Right renal pelvis (tissue), 4 donors: ENCODE measurements at places on chromosomes 5 and 9.

DNA sequence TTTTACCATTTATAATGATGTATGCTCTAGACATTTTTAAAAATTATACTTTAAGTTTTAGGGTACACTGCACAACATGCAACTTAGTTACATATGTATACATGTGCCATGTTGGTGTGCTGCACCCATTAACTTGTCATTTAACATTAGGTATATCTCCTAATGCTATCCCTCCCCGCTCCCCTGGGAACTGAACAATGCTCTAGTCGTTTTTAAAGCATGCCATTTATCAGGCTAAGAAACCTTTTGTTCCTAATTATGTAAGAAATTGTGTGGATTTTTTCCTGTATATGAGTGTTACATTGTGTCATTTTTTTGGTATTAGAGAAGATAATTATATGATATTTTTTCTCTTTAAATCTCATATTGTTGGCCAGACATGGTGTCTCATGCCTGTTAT lies 72.8 kb upstream of the SGCD start:
- no peak for DNase-seq

DNA sequence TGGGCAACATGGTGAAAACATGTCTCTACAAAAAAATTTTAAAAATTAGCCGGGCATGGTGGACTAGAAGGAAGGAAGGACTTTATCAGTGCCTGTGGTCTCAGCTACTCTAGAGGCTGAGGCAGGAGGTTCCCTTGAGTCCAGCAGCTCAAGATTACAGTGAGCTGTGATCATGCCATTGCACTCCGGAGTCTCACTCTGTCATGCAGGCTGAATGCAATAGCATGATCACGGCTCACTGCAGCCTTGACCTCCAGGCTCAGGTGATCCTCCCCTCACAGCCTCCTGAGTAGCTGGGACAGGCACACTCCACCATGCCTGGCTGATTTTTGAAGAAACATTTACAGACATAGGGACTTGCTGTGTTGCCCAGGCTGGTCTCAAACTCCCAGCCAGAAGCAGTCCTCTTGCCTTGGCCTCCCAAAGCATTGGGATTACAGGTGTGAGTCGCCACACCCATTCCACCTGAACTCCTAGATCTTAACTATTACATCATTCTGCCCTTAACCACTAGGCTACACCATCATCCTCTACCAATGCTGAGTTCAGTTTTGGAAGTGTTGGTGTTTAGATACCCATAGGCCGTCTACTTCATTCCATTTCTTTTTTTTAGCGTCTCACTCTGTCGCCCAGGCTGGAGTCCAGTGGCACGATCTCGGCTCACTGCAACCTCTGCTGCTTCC lies 2.0 kb upstream of the URM1 start:
- no peak for DNase-seq

- DNase-seq: no peak
Measured at GRCh38 chr9:82764061-82764668, 298.8 kb downstream of the RASEF start.

DNA sequence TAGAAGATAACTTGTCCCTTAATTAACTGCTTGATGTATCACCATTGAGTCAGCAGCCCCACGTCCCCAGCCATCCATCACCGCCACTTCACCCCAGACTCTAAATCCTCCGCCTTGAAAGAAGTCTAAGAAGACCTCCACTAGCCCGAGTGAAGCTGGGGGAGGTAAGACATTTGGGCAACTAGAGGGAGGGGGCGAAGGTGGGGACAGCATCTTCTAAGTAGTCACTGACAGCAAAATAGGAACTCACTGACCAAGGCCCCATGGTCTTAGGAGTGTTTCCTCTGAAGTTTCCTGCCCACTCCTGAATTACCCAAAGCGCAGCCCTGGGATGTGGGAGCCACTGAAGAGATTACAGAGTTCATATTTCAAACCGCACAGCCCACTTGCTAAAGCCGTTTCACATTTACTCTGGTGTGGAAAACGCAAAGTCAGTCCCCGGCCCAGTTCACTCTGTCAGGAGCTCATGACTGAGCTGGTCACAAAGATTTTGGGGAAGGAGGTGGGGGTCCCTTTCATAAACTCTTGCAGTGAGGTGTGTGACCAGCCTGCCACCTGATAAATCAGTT lies 107.4 kb downstream of the LHFPL2 start:
- DNase-seq: no peak

DNA sequence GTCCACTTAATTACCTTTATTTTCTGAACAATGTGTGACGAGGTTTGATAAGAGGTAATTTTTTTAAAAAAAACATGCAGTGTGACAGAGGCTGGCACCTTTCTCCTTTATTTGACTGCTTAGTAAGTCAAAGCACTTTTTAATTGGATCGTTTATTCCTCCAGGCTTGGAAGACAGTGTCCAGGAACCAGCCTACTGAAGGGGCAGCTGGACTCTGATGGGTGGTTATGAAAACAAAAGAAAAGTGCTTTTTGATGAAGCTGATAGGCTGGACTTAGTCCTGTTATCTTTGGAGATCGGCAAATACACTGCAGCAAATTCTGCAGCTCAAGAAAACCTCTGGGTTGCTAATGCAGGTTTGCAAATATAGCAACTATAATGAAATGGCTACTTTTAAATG lies 141.7 kb downstream of the DCP2 start:
- no peak for DNase-seq

DNA sequence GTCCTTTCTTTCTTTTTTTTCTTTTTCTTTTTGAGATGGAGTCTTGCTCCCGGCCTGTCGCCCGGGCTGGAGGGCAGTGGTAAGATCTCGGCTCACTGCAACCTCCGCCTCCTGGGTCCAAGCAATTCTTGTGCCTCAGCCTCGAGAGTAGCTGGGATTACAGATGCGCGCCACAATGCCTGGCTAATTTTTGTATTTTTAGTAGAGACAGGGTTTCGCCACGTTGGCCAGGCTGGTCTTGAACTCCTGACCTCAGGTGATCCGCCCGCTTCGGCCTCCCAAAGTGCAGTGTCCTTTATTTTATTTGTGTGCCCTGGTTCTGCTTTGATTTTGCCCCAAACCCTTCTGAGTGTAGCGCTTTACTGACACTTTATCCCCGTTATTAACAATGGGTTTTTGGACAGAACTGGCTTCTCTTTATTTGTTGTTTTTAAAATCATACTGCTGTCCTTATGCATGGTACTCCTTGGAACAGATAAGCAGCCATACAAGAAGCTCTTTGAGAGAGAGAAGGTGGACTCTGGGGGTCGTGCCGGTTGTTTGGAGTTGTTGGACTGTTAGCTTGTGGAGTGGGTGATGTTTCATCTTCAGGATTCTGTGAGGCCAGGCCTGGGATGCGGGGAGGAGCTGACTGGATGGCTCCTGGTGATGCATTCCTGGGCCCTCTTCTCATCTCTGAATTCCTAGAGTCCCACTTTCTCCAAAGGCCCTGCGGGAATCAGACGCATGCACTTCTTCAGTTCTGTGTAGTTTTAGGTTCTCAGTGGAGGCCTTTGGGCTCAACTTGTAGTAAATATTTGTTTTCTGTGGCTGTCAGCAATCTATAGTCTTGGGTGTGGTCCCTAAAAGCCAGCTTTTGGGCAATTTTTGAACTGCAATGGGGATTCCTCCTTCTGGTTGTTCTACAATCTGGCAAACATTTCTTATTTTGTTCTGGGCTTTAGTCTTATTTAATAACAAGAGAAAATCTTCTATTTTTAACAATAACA lies 47.8 kb downstream of the PTTG1 start:
- no peak for DNase-seq

DNA sequence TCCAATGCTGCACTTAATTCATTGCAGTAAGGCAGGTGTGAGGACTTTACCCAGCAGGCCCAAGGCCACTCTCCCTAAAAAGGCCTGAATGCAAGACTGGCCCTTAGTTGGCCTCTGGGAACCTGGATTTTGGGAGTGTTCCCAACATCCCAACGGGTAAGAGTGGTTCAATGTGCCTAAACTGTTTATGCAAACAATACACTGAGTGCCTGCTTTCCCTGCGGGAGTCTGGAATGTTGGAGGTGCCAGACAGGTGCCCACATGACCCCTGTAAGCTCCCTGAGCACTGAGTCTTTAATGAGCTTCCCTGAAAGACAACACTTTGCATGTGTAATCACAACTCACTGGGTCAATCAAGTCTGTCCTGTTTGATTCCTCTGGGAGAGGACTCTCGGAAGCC lies 37.4 kb downstream of the NSUN2 start:
- no peak for DNase-seq

GRCh38 chr5:107563959-107564544 lies 106.7 kb downstream of the EFNA5 start:
- no peak for DNase-seq

DNA sequence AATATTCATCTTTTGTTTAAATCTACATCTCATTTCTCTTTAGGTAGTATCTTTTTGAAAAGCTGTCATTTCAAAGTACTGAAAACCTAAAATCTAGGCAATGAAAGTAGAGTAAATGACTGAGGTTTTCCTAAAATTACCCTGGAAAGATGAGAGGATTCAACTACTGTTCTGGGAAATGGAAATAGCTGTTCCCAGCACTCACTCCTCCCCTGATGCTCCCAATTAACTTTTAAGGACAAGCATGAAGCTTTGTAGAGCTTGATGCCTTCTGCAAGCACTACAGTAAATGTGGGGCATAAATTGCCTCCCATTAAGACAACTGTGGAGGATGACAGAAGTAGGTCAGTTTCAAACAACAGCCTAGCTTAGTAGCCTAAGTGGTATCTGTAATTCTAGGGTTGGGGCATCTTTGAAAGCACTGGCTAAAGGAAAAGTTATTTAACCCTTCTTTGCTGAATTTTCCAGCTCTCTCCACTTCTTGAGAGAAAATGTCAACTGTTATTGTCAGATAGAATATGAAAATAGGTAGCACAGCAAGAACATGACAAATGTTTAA lies 100.2 kb upstream of the GNA14 start:
- DNase-seq: no peak
